ENCODE measurements at places on chromosomes 1 and 21.
A peak's percentile ranks its signal among the peaks of the same experiment; 100 is the strongest.

DNA sequence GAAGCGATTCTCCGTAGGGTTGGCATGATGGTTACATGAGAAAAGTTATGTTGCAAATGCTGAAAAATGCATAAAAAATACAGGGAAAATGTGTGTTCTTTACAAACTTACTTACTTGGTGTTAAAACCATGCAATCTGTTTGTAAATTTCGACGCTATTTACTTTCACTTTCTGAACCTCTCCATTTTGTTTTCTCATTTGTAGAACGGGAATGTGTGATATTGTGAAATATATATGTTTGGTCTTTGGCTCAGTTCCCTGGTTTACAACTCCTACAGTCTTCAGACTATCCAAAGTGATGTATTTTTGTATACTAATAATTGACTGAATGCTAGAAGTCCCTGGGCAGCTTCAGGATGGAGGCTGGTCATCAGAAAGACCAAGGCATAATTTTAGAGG lies 982.3 kb downstream of the ADGRL2 start:
- DNase-seq, result no peak

- peak; percentile 76 for DNase-seq
Observed at GRCh38 chr1:247390116-247390791, 25.7 kb upstream of the NLRP3 start.

DNA sequence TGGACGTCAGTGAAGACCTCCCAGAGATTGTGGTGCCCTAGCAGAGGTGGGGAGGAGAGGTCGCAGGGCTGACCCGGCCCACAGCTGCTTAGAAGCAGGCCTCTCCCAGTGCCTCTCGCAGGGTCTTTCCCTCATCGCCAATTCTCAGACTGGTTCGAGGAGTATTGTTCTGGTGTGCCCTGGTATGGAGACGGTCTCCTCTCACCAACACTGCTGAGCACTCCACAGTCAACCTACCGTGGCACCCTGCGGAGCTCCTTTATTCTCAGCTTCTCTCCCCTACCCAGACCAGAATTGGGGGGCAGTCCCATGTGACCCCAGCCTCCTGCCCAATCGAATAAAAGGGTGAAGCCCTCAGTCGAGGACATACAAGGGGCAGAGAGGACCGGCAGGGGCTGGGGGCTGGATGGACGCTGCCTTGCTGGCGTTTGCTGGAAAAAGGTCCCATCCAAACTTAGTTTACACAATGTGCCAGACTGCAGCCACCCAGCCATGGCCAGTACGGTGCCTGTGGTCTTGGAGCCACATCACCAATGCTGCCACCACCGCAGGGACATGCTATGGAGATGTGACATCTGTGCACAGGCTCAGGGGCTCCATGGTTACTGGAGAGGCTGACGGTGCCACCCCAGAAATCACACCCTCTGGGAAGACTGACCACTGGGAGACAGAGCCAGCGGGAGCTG lies 80.8 kb downstream of the STUM start:
- DNase-seq, result no peak

DNA sequence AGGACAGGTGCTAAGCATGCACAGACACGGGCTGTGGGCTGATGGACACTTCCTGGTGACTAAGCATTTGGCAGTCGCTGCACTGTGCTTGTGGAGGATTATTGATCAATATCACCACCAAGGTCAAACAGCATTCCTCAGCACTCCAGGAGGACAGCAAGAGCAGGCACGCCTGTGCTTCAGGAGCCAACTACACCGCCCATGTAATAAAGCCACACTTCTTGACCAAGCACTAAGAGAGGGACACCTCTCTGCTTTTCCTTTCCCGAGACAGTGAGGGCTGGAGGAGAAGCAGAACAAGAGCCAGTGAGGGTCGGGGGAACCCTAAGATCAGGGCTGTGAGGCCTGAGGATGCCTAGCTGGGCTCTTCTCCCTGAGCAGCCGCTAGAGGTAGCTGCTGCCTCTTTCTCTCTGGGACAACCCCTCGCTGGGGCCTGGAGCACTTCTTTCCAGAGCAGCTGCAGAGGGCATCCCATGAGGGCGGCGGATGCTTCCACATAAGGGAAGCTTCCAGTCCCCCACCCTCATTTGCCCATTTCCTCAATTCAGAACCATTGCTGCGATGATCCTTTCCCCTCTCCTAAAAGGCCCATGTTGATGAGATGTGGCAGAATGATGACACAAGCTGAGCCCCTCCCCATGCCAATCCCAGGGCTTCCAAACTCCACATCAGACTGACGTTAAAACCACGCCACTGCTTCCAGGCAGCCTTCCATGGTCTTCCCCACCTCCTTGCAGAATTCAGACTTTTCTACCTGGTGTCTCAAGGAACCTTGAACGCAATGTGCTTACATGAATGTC lies 19.1 kb downstream of the RAB7B start:
- DNase-seq, result peak; percentile 78

GRCh38 chr1:234154320-234155251 lies 218.7 kb upstream of the COA6 start:
- no peak for DNase-seq

DNA sequence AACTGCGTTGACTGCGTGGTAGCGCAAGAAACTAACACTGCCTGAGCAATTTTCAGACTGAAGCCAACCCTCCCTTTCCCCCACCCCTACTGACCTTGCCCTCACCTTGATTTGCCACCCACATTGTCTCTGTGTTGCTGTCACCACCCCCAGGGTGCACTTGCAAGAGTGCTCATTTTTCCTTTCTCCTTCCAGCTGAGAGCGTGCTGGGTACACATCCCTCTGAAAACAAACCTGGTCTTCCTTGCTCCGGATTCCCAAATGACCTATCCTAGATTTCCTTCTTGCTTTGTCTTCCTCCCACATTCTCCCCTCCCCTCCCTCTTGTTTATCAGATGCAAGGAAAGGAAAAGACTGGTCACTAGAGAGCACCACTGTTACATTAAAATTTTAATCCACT lies 24.2 kb downstream of the MPZ start:
- no peak for DNase-seq

DNA sequence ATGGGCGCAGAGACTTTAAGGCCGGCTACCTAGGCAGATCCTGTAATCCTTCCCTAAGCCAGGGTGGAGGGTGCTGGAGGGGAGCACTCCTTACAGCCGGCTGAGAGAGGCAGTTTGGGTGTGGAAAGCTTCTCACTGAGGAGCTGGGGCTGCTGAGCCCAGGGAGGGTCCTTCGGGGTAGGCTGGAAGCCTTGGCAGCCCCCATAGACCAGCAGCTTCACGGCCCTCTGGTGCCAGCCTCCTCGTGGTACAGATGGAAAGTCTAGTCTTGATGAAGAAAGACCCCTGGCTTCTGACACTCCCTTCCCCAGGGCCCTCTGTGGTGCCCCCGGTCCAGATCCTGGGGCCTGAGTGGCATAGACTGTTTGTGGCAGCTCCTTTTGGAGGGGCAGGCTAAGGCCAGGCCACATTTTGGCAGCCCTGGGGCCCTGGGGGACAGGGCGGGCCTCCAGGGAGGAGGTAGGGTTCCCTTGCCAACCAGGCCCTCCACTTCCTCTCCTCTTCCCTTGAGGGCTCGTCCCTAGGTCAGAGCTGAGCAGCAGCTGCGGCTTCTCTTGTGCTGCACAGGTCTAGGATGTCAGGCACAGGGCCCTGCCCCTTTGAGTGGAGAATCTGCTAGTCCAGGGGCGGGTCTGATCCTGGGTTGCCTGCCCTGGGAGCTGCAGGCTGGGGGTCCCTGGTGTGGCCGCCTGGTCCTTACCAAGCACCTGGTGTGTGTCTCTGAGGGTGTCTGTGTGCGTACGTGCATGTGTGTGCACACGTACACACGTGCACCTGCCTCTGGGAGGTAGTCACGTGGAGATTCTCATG lies 4.8 kb downstream of the AMPD2 start:
- peak; percentile 63 for DNase-seq

DNA sequence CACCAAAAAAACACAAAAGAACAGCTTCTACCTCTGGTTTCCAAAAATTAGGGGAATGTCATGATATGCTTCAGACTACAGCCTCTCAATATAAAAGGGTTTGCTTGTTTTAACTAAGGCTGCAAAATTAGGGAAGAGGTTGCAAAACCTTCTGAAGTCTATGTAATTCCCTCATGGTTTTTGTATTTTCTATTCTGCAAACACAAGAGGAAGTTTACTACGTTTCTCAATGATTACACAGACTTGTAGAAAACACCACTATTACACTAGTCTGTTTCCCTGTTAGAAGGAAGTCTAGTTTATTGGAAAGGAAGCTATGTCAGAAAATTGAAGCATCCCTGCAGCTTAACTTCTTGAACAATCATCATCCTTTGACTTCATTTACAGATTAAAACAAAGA lies 229.7 kb upstream of the FMN2 start:
- DNase-seq, result no peak

DNA sequence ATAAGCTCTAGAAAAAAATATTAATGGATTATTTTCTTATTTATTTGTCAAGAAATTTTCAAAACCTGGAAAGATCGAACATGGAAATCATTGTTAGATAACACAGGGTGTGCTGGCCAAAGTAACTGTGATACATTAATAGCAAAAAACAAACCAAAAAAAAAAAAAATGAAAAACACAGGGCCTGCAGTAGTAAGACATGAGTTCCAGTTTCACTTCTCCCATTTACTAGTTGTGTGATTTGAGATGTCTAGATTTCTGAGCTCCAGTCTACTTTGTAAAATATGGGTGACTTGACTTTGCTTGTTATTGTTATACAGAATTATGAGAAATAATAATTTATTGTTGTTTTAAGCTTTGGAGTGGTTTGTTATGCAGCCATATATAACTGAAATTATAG lies 13.6 kb downstream of the FAM177B start:
- no peak for DNase-seq

GRCh38 chr1:18118078-18118477 lies 10.5 kb downstream of the IGSF21 start:
- no peak for DNase-seq

DNA sequence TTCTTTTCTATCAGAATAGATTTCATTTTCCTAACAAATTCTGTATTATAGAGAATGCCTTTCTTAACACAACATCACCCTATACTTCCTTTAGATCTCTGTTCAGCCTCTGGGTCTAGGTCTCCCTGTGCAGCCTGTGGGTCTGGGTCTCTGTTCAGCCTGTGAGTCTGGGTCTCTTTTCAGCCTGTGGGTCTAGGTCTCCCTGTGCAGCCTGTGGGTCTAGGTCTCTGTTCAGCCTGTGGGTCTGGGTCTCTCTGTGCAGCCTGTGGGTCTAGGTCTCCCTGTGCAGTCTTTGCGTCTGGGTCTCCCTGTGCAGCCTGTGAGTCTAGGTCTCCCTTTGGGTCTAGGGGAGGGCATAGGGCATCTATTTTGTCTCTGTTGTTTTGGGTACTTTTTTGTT lies 59.6 kb upstream of the DIP2A start:
- DNase-seq, result no peak

- DNase-seq, result no peak
Observed at GRCh38 chr1:17460219-17460618, 20.7 kb upstream of the RCC2 start.

Data from left forelimb (tissue), 1 donor.